ENCODE measurements at places on chromosomes 7 and 10.

GRCh38 chr7:95529701-95530100 lies 44.0 kb downstream of the ASB4 start:
- DNase-seq: no peak

- no peak for DNase-seq
These were observed 102.9 kb upstream of the FAM20C start for GRCh38 chr7:89232-90019.

DNA sequence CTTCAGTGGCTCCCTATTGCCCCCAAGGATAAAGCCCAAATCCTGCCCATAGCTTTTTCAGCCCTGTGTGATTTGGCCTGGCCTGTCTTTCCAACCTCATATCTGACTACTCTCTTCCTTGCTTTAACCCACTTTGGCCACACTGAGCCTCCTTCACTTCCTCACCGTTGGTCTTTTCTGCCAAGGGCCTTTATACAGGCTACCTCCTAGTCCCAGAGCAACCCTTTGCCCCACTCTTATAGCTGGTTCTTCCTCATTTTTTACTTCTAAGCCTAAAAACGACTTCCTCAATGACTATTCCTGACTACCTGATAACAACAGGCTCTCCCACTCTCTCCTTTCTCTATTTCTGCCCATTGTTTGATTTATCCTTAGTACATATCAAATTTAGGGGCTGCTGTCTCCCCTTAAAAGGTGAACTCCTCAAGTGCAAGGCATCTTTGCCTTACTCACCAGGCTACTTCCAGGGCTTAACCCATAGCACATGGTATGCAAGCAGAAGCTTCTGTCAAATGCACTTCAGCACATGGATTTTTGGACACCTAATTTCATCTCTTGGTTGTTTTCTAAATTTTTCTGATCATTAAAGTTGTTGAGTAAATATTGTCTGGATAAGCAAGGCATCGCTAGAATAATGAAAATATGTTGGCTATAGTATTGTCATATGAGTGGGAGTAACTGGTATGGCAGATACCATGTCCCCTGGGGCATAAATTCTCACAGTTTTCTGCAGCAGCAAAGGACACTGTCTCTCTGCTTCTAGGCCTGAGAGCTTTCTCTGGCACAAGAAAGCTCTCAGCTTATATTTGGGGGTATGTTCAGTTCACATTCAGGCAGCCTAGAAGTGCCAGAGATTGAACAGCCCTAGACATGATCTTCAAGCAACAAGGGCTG lies 201.5 kb upstream of the GPR26 start:
- DNase-seq: no peak

DNA sequence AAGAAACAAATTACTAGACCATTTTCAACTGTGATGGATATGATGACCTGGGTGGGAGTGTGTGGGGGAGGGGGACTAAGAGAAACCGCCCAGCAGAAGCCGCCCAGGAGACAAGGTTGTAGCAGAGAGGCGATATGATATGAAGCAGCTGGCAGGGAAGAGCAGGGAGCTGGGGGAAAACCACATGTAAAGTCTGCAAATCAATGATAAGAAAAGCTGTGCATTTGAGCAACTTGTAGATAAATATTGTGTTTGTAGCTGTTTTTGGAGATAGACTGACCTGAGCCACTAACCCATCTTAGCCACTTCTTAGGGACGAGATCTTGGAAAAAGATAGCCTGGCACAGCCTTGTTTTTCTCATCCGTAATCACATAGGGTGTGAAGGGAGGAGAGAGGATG lies 252.6 kb downstream of the SEC23IP start:
- no peak for DNase-seq

GRCh38 chr7:148782757-148783456 lies 84.2 kb downstream of the CUL1 start:
- DNase-seq: no peak

GRCh38 chr7:7829667-7830066 lies 111.3 kb upstream of the RPA3 start:
- no peak for DNase-seq

GRCh38 chr7:140517546-140518369 lies 38.5 kb upstream of the MKRN1 start:
- peak; percentile 2 for DNase-seq

- DNase-seq: peak; percentile 63
These were observed 90.5 kb downstream of the RNF216 start for GRCh38 chr7:5690931-5691473.

DNA sequence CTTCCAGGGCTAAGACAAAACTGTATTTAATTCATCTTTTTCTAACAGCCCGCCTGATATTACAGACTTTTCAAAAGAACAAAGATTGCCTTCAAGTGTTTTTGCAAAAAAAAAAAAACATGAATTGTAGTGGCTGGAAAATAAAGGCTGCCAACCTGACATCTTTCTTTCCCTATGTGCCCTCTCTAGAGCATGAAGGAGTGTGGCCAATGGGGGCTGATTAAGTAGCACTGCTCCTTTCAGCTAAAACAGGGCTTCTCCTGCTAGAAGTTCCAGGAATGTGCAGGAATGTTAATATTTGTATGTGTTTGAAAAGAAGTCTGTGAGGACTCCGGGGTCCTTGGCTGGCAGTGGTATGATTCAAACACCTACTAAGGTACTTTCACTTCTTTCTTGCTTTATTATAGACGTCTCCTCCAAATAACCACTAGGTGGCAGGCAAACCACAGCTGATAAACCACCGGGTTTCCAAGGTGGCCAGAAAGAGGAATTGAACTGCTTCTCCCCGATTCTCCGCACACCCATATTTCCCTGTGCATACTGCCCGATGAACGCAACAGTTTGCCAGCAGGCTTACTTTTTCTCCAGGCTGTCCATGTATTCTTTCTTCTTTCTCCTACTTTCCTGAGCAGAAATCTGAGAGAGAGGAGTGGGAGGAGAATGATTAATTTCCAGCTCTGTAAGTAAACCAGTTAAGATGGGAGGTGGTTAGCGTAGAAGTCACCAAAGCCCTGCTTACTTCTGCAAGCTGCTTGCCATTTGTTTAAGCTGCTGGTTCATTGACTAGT lies 56.8 kb upstream of the DGKI start:
- DNase-seq: peak; percentile 48

- peak; percentile 45 for DNase-seq
These were observed 12.1 kb upstream of the RHBDD2 start for GRCh38 chr7:75866489-75867389.

DNA sequence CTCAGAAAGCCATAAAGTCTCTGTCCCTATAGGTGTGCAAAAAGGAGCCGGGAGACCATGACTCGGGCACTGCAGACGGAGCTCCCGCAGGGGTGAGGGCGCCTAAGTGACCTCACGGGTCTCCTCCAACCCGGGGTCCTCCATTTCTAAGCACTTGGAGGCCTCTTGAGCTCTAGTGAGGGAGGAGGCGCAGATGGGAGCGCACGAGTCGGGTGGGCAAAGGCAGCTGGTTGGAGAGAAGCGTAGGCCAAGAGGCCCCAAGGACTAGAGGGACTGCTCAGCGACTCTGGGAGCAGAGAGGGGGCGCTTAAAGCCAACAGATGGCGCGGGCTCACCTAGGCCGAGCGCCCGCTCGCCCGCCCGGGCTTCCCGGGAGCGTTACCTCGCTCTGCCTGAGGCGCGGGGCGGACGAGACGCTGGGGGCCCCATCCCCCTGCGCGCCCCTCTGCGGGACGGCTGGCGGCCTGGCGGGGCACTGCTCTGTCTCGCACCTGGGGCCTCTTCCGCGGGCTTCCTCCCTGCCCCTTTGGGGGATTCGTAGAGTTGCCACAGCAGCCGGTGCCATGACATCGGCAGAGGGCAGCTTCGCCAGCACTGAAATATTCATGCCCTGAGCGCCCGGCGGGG lies 523 bp upstream of the CDH23 start:
- DNase-seq: peak; percentile 72

GRCh38 chr10:11338160-11338844 lies 273.1 kb downstream of the USP6NL start:
- DNase-seq: no peak

DNA sequence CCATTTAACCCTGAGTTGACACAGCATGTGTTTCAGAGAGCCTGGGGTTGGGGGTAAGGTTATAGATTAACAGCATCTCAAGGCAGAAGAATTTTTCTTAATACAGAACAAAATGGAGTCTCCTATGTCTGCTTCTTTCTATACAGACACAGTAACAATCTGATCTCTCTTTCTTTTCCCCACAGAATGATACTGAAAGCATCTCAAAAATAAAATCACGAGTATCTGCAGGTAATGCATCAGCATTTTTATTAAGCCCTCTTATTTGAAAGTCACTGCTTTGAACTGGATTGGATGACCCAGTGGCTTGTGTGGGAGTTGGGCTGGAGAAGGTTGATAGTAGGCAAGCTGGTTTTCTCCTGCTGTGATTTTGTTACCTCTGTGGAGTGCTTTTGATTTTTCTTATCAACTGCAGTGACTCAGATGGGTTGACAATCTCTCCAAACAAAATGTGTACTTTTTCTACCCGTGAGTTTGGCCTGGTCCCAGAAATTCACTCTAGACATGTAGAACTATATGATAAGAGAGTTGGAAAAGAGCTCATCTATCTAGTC lies 253.5 kb upstream of the PRKCQ start:
- no peak for DNase-seq

DNA sequence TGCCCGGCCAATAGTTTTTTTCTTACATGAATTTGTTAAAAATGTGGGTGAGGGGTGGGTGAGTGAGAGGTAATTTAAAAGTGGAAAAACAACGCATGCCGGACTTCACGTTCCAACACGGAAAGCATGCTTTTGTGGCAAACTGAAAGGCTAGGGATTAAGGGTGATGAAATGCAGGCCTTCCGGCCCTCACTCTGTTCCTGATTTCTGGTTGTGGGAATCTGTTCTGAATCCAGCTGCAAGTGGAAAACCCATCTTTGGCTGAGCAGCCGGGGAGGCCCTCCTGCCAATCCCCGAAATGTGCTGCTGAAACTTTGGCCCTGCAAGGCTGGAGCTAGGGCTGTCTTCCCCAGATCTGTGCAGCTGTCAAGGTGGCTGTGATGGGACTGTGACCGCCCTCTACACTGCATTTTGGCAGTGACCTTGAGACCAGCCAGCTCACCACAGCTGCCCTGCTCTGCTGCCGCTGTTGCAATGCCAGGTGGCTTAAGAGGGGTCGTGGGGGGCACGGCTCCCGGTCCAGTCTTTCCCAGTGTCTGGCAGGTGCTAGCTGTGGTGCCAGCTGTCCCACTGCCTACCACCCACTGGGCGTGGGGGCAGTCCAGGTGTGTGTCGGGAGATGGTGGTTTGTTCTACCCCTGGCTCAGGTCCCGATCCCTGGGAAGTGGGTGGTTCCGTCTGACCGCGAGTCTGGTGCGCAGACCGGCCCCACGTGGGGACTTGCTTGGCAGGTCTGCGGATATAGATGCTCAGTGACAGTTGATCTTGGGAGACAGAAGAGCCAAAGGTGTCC lies 39.0 kb downstream of the TET1 start:
- DNase-seq: no peak

GRCh38 chr7:21462081-21462480 lies 34.2 kb downstream of the SP4 start:
- DNase-seq: no peak

- no peak for DNase-seq
These were observed 92.4 kb downstream of the CTTNBP2 start for GRCh38 chr7:117780832-117781231.

- no peak for DNase-seq
These were observed 31.6 kb downstream of the COA1 start for GRCh38 chr7:43697690-43698089.

DNA sequence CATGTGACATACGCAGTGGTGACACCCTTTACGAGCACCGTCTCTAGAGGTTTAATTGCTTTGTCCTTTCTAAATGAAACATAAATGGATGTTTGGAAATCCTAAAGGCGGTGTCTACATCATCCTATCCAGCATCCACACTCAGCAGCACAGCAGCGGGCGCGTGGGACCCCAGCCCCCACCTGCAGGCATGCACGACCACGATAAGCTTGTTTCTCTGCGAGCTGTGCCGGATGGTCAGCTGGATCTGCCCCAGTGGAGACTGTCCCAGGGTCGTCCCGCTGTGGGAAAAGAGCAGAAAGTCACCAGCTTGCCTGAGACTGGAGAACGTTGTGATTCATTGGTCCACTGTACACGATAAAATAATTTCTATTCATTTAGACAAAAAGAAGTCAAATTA lies 34.2 kb upstream of the NCAPG2 start:
- no peak for DNase-seq

GRCh38 chr10:125039354-125039769 lies 97.4 kb downstream of the ZRANB1 start:
- no peak for DNase-seq

GRCh38 chr7:17411922-17412321 lies 113.5 kb downstream of the AHR start:
- no peak for DNase-seq

DNA sequence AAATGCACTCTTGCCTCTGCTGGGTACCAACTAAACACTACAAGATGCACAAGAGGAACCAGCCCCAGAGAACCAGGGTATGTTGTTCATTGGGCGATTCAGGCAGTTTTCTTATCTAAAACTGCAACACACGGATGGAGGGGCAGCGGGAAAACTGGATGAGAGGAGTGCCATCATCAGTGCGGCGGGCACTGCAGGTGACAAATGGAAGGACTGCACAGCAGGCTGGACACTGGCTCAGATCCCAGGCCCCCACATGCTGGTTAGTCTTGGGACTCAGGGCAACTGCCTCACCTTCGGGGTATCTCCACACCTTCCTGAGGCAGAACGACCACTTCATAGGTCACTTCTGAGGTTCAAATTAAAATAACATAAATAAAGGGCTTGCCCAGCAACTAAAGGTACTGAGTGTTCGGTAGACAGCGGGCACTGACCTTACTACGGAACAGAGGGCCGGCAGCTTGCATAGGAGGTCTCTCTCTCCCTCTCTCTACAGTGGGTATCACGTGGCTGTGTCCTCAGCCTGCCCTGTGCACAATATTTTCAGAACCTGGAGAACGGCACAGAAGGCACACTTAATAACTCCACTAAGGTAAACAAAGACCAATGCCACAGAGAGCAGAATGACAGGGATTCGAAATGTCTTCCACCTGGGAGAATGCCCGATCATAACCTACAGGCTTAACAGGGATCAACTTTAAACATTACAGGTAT lies 72.1 kb downstream of the GRB10 start:
- DNase-seq: peak; percentile 84

DNA sequence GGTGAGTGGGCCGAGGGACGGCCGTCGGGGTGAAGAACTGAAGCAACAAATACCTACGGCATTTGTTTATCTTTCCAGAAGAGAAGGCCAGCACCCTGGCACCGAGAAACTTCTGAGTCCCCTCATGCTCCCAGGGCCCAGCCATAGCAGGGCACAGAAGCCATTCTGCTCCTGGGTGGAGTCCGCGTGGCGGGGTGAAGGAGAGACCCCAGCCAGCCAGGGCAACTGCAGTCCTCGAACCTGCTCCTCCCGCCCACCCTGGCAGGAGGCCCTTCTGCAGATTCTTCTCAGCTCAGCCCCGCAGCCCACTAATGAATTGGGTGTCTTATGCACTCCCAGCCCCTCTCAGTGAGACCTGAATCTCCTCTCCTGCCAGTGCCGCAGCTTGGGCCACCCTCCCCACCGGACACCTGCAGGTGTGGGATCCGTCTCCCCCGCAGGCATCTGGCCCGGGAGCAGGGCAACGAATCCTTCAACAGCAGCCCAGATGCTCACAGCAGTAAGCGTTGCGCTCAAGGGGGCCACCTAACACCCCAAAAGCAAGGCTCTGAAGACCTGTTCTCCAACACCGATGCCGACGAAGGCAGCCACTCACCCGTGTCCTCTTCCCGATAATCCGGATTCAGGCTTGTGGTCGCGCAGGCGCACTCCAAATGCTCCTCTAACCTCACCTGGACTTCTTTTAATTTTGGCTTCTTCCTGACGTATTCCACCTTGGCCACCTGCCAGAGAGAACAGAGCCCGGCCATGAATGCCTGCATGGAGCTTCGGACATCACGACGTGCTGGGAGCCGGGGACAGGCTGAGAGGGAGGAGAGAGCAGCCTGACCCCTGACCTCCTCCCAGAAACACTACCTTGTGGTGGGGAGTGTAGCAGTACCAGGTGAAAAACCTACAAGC lies 18.9 kb downstream of the PDGFA start:
- no peak for DNase-seq

Data from C1 segment of cervical spinal cord (tissue), 14 donors.